ENCODE measurements at places on chromosomes 12 and 14.

DNA sequence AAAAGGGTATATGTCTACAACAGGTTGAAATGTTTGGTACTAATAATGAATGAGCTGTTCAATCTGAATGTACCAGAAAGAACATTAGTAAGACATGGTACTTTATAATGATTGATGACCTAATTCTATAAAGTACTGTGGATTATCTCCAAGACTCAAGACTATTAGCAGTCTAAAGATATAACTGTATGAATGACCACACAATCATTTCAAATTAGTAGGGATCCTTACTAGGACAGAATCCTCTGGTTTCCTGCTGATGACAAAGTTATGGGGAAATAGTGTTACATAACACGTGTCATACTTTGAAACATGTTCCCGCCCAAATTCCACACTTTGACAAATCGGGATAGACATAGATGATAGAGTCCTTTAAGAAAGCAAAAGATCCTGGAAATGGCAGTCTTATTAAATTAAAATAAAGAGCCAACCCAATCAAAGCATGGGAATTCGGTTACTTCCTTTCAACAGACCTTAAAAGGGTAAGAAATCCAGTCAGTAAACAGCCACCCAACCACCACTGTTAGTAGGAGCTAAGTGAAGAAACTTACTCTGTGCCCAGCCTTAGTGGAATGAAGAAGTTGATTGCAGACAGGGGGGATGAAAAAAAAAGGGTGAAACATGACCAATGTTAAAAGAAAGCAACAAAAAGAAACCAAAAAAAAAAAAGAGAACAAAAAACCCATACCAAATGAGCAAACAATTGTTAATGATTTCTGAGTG is 2.8 kb downstream of the VPS29 start:
- DNase-seq = no peak

DNA sequence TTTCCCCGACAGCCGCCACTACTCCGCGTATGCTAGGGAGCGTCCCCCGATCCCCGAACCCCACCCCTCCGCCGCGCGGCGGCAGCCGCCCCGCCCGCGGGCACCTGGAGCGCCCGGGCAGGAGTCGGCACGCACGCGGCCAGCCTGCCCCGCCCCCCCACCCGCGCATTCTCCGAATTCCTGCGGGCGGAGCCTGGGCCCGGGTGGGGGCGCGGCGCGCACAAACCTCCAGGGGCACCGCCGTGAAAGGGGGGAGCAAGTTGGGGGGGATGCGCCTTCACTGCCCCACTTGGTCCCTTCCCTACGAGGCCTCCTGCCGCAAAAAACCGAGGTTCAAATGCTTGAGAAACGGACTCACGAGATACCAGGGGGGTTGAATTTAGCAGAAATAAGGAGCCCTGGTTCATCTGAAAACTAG is 1.7 kb downstream of the AJUBA start:
- no peak for DNase-seq

DNA sequence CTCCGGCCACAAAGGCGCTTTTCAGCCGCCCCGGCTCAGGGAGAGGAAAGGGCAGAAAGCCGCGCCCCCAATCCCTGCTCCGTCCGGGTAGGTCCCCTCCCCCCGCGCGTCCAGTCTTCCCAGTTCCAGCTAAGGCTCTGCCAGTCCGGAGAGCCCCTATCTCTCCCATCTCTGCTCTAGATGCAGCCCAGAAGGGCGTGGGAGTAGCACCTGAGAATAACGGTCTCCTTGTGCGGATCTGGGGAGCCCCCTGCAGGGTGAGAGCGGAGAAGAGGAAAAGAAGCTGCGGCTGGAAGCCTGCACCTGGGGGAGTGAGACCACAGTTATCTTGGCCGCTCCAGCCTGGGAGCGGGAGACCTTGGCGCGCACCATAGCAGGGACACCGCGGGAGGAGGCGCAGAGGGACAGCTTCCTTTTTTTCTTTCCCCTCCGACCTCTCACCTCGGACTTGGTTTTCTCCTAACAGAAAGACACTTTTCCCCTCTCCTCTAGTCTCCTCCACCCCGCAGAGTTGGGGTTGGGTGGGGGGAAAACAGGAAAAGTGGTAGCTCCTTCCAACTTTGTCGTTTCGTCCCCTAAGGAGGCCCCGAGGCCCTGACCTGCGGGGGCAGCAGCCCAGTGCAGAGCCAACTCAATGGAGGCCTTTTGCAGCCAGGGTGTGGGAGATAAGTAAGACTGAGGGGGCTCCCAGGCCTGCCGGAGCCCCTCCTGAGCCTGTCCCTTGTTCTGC is 2.4 kb downstream of the DHH start:
- no peak for DNase-seq

DNA sequence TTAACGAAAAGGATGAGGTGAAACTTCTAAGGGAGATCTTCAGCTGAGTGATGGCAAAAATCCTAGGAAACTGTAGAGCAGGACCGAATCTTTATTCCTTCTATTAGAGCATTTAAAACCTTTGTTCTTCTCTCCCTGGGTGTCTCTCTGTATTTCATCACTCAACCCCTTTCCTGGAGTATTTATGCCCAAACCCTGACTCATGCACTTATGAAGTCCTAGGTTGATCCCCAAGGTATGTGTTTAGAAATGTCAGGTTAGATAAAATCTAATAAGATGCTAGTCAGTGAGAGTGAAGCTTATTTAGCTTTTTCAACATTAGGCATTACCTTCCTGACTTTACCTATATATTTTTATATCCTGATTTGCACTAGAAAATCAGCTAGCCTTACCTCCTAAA is 239.8 kb upstream of the NPAS3 start:
- no peak for DNase-seq

DNA sequence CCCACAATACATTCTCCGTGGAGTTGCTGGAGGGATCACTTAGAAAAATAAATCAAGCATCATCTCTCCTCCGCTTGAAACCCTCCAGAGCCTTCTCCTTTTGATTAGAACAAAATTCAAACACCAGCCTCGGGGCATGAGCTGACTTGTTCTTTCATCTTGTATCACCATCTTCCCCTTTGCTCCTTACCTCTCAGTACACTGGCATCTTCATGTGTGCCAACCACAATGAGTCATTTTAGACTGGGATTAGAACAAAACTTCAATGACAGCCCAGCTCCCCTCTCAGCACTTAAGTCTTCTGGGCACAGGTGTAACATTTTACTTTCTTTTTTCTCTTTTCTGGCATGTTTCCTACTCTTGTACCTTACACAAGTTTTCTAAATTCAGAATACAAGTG is 1159.2 kb upstream of the TMEM132C start:
- no peak for DNase-seq

- no peak for DNase-seq
Measured at GRCh38 chr12:92210071-92210470, 64.4 kb upstream of the BTG1 start.

GRCh38 chr12:66288121-66288520 is 14.2 kb upstream of the HELB start:
- DNase-seq = no peak

Measured in NCI-H1694 (cell line).